ENCODE measurements at places on chromosomes 2 and 18.
A peak's percentile ranks its signal among the peaks of the same experiment; 100 is the strongest.

- no peak for DNase-seq
These were observed 23.2 kb upstream of the LPIN2 start for GRCh38 chr18:3036108-3036507.

GRCh38 chr18:58338961-58339592 lies 289.8 kb downstream of the ALPK2 start:
- no peak for DNase-seq

DNA sequence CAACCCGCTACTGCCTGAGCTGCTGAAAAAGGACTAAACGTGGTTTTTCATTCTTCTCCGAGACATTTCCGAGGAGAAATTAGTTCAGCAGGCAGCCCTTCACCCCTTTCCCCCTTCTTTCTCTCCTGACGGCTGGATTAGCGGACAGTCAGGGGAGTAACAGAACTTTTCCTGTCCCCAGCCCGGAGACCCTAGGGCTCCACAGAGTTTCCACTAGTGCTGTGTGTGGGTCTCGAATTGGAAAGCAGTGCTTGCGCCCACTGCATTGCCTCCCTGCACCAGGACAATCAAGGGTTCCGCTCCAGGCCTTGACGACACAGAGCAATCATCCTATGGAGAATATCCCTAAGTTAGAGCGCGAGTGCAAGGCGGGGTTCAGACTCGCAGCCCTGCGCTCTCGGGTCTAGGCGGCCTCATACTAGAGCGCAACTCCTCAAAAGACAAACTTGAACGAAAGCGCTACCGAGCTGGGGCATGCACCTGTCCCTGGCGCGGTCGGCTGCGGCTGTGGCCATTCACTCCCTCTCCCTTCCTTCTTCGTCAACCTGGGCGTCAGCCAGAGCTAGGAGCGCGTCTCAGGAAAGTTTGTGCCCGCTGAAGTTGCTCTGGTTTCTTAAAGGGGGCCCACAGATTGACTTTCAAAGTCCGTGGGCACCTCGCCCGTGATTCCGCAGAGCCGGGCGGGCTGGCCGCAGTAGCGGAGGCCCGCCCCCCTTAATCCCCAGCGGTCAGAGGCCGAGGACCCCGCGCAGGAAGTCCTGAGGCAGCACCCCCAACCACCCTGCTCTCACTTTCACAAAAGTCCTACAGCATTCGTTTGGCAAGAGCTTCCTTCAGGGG lies 801 bp downstream of the OSR1 start:
- DNase-seq: no peak

- DNase-seq: no peak
These were observed 55.6 kb upstream of the FZD5 start for GRCh38 chr2:207825045-207825954.

GRCh38 chr2:161307676-161308075 lies 549 bp upstream of the PSMD14 start:
- DNase-seq: peak; percentile 14
